ENCODE measurements at places on chromosomes 3 and 15.

GRCh38 chr3:130677343-130677742 lies 69.3 kb downstream of the PIK3R4 start:
- DNase-seq = no peak

DNA sequence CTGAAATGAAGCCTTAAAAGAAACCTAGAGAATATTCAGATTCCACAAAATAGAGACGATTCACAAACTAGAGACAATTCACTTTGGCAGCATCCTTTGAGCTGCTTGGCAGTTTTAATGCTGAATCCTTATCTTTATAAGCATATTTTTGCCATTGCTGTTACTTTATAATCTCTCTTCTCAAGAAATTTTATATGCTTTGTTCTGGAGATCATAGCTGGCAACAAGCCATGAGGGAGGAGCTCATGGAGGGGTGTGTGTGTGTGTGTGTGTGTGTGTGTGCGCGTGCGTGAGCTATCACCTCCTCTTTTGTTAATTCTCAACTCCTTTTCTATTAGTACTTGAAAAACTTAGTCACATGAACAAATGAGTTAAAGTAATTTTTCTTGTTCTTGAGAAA lies 495.0 kb upstream of the RGMA start:
- DNase-seq = no peak

- DNase-seq = no peak
Observed at GRCh38 chr15:22981051-22981840, 1.1 kb upstream of the CYFIP1 start.

DNA sequence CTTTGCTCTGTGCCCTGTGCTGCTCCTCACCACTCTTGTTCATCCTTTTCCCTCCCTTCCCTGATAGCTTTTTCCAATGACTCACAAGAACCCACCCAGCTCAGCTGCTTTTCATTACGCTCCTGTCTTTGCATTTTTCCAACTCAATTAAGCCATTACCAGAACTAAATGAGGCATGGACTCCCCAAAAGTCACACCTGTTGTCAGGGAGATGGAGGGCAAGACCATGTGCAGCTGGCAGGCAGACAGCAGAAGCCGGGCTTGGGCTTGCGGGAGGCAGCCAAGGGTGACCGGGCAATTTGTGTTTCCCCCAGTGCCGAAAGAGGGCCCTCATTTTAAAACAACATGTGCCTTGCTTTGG lies 64.3 kb downstream of the CASR start:
- no peak for DNase-seq

GRCh38 chr15:34883633-34884032 lies 85.9 kb downstream of the AQR start:
- no peak for DNase-seq

GRCh38 chr3:110296885-110297284 lies 774.7 kb upstream of the NECTIN3 start:
- no peak for DNase-seq

DNA sequence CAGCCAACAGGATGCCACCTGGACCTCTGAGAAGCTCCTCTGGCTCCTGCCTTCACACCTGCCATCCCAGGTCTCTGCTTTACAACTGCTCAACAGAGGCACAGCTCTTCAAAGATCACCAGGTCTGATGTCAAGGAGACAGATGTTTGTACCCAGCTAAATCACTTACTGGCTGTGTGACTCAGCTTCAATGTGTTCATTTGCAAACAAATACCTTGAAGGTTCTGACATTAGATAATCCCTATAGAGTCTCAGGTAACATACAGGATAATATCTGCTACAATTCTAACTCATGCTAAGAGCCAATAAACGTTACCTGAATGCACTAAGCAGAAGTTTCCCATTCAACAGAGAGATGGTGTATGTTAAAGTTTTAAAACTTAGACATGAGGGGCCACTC lies 163.4 kb upstream of the IGF1R start:
- DNase-seq = no peak

- no peak for DNase-seq
Observed at GRCh38 chr3:13600950-13601691, 52.2 kb downstream of the FBLN2 start.

Measured in ELF-1 (cell line).